ENCODE measurements at places on chromosomes 12 and 14.

GRCh38 chr14:94028450-94028826, 2.3 kb downstream of the OTUB2 start:
- peak; percentile 50 for DNase-seq

- DNase-seq = no peak
Observed at GRCh38 chr12:124490584-124491305, 76.7 kb downstream of the NCOR2 start.

- no peak for DNase-seq
Observed at GRCh38 chr12:16175840-16176239, 101.6 kb downstream of the SLC15A5 start.

- DNase-seq = no peak
Observed at GRCh38 chr12:24979976-24980730, 31.3 kb upstream of the BCAT1 start.

GRCh38 chr12:106744600-106744999, 29.9 kb upstream of the RIC8B start:
- DNase-seq = no peak

GRCh38 chr14:105028251-105028927, 7.5 kb upstream of the CDCA4 start:
- no peak for DNase-seq

- no peak for DNase-seq
Observed at GRCh38 chr14:64602826-64603225, 53.1 kb downstream of the PPP1R36 start.

Measured in GDM1 (cell line).